ENCODE measurements at places on chromosomes 6 and 20.

GRCh38 chr20:48532028-48532427 is 295.8 kb downstream of the PREX1 start:
- no peak for DNase-seq

DNA sequence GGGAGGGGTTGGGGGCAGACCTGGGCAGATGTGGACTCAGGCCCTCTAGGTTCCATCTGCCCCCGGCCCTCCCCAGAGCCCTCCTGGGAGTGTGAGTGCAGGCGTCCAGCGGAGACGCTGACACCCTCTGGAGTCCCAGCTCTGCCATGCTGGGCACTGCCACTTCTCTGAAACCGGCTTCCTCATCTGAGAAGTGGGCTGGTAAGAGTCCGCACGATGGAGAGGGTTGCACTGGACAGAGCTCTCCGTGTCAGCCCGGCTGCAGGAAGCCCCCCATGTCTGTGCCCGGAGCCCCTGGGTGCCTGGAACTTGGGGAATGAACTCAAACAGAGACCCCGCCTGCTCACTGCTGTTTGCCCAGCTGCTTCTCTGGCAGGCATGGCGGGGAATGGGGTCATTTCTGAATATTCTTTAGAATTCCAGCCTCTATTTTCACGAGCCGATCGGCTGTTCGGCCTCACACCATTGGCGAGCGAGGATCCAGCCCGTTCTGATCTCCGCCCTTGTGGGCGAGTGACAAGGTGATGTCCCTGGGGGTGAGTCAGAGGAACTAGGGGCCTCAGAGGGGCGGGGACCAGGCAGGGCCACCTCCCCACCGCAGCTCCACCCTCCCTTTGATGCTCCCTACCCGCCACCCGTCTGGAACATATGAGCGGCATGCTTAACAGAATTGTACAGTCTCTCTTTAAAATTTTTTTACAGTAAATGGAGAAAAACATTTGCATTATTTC is 47.8 kb upstream of the GATA5 start:
- DNase-seq = no peak

DNA sequence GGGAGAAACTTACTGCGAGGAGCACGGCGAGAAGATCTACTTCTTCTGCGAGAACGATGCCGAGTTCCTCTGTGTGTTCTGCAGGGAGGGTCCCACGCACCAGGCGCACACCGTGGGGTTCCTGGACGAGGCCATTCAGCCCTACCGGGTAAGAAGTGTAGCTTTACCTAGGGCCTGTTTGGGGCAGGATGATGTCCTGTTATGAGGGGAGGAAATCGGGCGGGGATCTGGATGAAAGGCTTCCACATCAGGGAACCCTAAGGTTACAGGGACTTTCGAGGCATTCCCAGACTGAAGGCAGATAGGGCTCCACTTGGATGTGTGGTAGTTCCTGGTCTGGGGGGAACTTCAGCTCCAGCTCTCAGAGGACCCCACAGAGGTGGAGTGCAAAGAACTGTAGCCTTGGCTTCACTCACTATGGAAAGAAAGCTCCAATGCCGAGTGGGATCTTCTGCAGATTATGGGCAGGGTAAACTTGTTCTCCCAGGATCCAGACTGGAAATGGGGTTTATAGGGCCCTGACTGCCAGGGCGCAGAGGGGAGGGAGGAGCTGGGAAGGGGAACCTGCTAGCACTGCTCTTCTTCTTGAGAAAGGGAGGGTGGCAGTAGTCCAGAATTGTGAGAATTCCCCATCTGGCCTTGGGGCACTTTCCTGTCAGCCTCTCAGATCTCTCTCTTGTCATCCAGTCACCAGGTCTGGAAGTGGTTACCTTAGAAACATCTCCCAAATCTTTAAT is 740 bp downstream of the TRIM15 start:
- peak; percentile 44 for DNase-seq

DNA sequence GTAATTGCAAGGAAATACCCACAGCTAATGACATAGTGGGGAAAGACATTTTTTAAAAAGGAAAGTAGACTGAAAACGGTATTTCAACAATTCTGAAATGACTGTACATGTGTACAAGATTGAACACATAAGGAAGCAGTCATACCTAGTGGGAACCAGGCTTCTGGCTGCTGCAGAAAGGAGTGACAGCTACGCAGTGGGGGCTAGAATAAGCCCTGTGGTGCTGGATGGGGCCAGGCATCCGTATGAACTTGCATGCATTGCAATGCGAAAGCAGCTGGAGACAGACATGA is 54.9 kb upstream of the GPR31 start:
- DNase-seq = no peak

GRCh38 chr6:2900221-2900807 is 2.8 kb downstream of the SERPINB9 start:
- DNase-seq = no peak

- no peak for DNase-seq
These were observed 34.7 kb downstream of the AAR2 start for GRCh38 chr20:36270744-36271638.

DNA sequence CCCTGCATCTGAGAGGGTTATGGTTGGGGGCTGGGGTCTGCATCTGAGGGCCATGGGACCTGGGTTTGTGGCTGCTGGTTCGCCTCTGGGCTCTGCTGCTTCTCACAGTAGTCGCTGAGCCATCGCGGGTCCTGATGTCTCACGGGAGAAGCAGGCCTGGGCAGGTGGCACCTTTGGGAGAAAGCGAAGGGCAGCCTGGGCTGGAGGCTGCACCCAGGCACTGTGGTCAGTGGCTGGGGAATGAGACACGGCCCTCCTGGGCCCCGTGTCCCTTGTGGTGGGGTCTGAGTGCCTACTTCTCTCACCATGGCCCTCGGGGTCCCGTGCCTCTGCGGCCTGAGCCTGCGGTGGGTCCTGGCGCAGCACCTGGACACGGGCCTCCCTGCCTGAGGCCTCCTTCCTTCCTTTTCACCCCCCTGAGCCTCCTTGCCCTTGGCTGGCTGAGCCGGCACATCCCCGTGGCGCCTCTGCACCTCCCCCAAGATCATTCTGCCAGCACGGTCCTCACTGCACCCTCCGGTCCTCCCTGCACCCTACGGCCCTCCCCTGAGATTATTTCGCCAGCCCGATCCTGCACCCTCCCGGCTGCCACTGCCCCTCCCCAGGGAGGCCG is 206.0 kb downstream of the ERMARD start:
- DNase-seq = peak; percentile 11

- DNase-seq = no peak
These were observed 37.0 kb downstream of the DLL1 start for GRCh38 chr6:170253910-170254269.

DNA sequence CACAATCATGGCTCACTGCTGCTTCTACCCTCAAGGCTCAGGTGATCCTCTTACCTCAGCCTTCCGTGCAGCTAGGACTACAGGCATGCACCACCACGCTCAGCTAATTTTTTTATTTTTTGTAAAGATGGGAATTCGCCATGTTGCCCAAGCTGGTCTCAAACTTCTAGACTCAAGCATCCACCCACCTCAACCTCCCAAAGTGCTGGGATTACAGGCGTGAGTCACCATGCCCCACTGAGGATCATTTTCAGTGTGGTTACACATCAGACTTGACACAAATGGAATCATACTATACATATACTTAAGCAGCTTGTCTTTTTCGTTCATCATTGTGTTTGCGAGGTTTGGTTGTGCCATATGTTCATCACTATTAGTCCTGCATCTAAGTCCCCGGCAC is 26.6 kb downstream of the ZC3H12D start:
- no peak for DNase-seq

DNA sequence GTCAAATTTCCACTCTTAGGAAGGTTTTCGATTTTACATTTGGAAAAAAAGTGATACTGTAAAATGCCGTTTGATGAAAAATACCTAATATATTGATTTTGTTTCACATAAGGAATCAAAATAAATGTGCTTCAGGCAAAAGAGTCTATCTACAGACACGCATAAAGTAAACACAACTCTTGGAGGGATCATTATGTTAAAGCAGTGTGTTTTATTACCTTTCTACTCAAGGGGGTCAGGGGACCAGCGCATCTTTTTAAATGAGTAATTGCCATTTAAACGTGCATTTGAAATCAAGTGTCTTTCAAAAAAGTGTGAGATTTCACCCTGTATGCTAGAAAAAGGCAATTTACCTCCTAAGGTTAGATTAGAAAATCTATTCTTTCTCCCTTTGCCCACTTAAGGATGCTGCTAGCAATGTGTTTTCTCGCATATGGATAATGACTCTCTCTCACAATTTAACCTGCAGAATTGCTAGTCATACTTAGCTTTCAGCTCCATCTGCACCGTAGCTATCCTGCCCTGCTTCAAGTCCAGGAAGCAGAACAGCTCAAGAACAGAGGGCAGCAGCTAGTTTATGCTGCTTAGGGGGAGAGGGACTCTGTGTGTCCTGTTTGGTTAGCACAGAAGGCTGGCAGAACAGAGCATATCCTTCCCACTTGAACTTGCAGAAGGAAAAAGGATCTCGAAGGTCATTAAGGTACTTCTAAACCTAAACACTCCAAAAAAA is 35.0 kb downstream of the NKAIN2 start:
- DNase-seq = no peak

DNA sequence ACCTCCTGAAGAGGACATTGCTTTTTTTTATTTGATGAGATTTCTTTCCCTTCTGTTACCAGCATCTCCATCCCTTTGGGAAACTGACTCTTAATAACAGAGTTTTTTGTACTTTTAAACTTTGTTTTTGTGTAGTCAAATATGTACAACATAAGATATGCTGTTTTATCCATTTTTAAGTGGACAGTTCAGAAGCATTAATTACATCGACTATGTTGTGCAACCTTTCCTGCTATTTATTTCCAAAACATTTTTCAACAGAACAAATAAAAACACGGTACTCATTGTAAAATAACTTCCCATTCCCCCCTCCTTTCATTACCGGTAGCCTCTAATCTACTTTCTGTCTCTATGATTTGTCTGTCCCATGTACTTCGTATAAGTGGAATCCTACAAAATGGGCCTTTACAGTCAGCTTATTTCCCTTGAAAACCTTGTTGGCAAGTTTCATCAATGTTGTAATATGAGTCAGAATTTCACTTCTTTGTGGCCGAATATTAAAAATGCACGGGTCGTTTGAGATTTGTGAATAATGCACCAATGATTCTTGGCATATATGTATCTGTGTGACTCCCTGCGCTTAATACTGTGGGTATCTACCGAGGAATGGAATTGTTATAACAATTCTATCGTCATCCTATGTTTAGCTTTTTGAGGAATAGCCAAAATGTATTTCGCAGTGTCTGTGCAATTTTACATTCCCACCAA is 11.1 kb upstream of the RIPK1 start:
- DNase-seq = no peak

DNA sequence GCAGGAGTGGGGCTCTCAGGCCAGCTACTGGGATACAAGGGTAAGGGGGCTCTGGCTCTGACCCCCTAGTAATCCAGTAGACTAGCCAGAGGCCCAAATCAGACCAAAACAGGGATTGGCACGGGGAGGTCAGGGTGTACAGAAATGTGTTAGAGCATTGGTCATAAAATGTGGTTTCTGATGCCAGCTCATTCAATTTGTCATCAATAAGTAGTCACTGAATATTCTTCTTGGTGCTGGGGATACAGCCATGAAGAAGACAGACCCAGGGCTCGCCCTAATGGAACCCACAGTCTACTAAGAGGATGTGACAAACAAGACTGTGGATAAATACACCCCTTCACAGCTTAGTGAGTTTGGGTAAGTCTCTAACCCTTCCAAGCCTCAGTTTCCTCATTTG is 11.1 kb downstream of the MAP1LC3A start:
- no peak for DNase-seq

- no peak for DNase-seq
These were observed 76.6 kb upstream of the CHD6 start for GRCh38 chr20:41694796-41695195.

DNA sequence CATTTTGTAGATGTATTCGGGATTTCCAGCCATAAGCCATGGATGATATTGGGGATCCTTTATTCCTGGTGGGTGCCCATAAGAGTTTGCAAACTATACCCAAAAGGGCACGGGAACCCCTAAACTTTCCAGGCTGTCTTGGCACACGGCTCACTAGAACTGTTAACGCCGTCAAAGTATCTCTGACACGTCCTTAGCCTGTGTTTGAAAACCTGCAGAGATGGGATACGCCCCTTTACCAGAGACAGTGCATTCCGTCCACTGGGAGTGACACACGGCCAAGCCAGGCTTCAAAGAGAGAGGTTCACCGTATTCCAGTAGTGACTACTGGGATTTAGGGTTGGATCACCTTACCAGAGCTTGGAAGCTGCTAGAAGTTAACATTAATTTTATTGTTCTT is 95.0 kb downstream of the THBS2 start:
- no peak for DNase-seq

DNA sequence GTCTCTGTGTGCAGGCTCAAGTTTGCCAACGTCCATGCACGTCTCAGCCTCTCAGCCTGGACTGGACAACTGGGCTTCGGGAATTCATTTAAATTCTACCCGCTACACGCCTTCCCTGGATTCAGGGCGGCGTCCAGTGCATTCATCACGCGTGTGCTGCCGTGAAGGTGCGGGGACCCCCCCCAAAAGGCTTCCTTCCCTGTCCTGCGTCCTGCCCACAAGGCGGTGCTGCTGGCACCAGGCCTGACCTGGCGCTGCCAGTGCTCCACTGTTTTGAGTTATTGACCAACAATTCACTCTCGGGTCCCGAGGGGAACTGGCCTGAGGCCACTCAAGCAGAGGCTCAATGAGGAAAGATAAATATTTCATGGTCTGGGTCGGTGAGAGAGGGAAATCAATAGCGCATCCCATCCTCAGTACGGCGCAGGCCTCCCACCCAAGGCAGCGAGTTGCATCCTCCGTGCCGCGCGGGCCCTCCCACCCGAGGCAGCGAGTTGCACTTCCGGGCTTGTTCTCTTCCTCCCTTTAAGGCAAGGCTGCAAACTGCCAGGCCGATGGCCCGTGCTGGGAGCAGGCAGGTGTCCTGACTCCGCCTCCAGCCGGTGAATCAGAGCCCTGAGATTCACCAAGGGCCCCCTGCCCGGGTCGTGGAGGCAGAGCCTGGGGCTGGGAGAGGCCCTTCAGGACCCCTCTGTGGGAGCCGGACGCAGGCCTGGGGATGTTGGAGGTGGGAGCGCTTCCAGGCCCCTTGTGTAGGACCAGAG is 22.8 kb upstream of the BHLHE23 start:
- no peak for DNase-seq

GRCh38 chr6:18021166-18021850 is 33.9 kb upstream of the KIF13A start:
- no peak for DNase-seq

- no peak for DNase-seq
These were observed 131.5 kb upstream of the KCNK16 start for GRCh38 chr6:39453956-39454524.

GRCh38 chr6:106146852-106147351 is 60.8 kb downstream of the PRDM1 start:
- no peak for DNase-seq

DNA sequence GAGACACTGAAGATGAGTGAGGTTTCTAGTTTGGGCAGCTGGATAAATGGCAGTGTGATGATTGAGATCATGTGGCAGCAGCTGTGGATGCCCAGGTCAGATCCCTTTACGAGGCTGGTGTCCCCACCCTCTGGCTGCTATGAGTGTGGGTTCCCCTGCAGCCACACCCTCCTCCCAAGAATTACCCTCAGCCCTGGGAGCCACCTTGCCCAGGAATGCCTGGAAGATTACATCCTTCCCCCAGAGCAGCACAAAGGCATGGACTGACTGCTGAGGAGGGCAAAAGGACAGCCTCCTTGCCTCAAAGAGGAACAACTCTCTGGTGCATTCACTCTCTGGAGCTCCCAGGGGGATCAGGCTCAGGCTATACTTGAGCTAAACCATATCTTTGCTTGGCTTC is 15.0 kb upstream of the PKHD1 start:
- no peak for DNase-seq

- peak; percentile 27 for DNase-seq
These were observed 35.6 kb downstream of the ADGRF4 start for GRCh38 chr6:47733879-47734558.
